SK-N-SH (cell line): ENCODE measurements at places on chromosomes 2 and 18.
A peak's percentile ranks its signal among the peaks of the same experiment; 100 is the strongest.

- DNase-seq, result no peak
Observed at GRCh38 chr18:59231114-59231513, 11.2 kb downstream of the GRP start.

DNA sequence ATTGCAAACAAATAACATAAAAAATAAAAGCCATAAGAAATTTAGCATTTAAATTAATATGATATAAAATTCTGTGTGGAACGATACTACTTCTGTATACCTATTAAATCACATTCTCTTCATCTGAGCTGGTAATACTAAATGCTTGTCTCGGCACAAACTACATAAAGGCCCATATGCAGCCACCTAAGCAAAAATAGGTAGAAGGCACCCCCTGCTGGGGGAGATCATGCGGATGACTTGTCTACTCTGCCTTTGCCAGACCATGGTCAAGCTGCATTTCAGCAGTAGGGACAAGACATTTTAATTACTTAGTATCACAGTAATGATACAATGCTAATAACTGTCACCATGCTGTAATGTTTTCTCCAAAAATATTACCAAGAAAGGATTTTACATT, 108.0 kb downstream of the CDH19 start:
- DNase-seq, result peak; percentile 26

GRCh38 chr2:151945186-151945585, 117.0 kb upstream of the ARL5A start:
- DNase-seq, result no peak

DNA sequence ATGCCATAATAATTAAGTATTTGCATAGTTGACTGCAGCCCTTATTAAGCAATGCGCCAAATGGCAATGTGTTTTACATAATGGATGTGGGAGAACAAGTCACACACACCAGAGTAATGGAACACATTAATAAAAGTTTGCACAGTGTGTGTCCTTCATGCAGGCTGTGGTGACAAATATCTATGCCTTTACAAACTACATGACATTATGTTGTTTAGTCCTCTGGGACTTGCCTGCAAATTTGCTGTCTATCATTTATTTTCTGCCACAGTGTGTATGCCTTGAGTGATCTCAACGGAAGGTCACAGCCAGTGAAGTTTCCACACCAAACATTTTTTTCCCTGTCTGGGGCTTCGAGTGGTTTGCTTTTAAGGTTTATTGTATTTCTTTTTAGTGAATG, 175.2 kb upstream of the TMEFF2 start:
- no peak for DNase-seq

GRCh38 chr2:200021449-200022114, 66.2 kb downstream of the MAIP1 start:
- no peak for DNase-seq

GRCh38 chr18:65347446-65347845, 403.4 kb upstream of the CDH7 start:
- no peak for DNase-seq

- DNase-seq, result no peak
Observed at GRCh38 chr2:104870100-104870975, 16.4 kb downstream of the POU3F3 start.

DNA sequence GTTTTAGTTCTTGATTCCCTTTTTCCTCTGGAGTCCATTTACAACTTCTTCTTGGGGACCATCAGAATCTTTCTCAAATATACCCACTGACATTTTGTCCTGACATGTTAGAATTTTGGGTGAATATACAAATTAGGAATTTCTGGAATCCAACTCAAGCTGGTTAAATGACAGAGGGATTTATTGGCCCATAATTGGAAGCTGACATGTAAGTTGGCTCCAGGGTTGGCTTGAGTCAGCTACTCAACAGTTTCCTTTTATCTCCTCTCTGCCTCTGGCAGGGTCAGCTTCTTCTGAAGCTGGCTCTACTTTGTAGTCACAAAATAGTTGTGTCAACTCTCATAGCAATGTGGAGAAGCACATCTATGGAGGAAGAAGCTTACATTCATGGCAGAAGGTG, 36.6 kb upstream of the PPP1R1C start:
- DNase-seq, result no peak

DNA sequence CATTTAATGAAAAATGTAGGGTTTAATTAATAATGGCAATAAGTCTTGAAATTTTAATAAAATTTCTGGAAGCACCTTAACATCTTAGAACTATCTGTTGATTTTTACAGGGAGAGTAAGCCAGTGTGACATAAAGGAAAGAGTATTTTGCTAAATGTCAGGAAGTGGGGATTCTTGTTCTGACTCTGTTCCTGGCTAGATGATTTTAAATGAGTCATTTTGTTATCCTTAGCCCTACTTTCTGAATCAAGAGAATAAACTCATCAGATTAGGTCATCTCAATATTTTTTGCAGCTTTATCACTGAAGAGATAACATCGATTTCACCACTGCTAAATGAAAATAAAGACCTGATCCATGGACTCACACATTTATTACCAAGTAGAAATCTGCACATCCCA, 377.5 kb upstream of the CYRIA start:
- no peak for DNase-seq

DNA sequence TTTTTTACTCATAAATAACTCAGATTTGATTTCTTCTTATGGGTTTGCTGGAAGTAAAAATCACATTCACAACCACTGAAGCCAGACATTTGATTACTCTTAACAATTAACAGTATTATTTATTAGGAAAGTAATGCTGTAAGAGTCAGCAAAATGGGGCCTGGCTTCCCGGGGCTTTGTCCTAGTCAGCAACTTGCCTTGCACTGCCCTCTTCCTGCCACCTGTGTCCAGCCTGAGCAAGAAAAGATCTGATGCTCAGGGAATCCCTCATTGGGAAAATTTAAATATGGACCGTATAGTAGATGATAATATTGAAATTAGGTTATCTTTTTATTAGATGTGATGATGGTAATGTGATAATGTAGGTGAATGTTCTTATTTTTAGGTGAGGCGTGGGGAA, 30.8 kb upstream of the ACYP2 start:
- no peak for DNase-seq

GRCh38 chr2:215958257-215958656, 55.1 kb downstream of the MREG start:
- DNase-seq, result no peak

- no peak for DNase-seq
Observed at GRCh38 chr2:190800528-190800927, 80.1 kb upstream of the GLS start.

DNA sequence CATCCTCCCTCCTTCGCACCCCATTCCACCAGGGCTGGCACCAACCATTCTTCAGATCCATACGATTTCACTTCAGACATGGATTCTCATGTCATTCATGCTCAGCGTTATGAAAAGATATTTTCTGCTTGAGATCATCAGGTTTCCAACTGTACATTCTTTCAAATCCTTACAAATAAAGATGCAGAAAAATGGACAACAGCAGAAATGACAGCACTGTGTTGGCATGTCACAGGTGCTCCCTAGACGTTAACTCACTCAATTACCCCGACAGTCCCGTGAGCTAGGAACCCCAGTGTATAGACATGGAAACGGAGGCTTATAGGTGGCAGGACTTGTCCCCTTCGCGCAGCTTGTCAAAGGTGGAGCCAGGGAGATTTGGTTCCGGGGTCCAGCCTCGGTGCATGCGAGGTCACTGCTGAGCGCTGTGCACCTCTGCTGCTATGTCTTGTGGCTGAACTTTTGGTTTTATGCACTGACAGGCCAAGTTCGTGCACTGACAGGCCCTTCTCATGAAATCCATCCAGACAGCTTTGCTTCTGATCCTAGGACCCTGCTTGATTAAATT, 17.7 kb downstream of the FHL2 start:
- no peak for DNase-seq

DNA sequence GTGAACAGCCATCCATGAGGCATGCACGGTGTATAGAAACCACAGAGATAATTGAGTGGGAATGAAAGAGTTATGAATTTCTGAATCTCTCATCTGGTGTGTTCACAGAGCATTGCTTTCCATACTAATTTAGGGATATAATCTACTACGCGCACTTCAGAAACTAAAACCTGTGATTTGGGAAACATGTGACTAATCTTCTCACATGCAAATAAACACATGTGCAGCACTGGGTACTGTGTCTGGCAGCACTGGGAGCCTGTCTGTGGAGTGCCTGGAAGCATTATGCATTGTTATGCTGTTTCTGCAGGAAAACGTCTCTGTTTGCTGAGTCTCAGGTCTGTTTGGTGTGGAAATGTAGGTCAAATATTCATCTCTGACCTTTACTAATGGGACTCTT, 287.3 kb downstream of the CMPK2 start:
- no peak for DNase-seq

DNA sequence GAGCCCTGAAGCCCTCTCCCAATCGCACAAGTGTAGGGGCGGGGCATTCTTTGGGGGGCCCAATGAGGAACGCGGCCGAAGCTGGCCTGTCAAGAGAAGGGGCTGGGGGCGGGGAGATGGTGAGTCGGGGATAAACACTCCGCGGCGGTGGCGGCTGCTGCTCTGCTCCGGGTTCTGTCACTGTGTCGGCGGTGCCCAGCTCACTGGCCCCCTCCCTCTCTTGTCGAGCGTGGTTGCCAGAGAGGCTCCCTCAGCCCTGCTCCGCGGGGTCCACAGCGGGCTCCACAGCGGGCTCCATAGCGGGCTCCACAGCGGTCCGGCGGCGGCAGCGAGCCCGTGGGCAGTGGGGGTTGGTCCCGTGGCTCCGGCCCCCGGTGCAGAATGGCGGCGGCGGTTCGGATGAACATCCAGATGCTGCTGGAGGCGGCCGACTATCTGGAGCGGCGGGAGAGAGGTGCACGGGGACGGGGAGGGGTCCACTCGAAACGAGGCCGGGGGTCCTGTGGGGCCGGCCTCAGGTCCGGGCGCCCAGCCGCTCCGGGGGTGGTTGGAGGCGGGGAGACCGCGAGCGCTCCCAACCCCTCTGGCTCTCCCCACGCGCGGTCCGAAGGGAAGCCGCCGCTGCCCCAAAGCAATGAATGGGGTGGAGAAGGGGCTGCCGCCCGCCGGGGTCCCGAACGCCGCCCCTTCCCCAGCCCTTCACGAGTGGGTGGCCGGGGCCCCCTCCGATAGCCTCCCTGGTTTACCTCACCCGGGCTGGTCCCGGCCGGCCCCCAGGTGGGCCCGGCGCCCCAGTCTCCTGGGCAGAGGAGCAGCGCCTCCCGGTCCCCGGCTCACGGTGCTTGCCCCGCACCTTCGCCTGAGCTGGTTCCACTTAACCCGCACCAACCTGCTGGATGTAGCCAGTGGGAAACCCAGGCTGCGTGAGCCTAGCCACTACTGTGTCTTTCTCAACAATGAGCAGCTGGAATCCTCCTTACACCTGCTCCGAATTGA, at the start of gene MXD1:
TSS of gene MXD1 (plus strand) at position 160 of the 996 bp plus-strand sequence. CDS start at position 382, 222 bp downstream.
- DNase-seq, result peak; percentile 97

GRCh38 chr18:46833899-46834298, 77.0 kb upstream of the ST8SIA5 start:
- DNase-seq, result no peak

GRCh38 chr2:19111354-19111753, 247.1 kb downstream of the OSR1 start:
- DNase-seq, result no peak

DNA sequence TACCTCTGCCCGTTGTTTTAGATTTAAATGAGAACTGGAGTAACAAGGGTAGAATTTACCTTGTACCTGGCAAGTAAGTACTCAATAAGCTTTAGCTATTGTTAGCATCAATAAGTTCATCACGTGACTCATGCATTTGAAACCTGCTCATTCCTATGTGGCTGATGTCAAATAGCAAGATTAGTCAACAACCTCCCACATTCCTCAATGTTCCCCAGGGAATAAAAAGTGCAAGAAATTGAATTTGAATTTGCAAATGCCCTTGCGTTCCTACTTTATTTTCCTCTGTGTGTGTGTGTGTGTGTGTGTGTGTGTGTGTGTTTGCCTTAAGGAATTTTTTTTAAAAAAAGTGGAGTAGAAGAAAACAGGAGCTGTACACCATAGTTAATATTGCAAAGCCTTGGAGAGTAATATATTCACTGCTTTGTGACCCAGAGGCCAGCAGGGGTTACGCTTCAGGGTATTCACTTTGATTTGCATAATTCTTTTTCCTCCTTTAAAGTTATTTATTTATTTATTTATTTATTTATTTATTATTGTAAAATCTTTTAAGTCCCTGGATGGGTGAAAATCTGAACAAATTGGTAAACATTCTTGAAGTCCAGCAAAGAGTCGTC, 43.9 kb upstream of the DNAH7 start:
- DNase-seq, result no peak

DNA sequence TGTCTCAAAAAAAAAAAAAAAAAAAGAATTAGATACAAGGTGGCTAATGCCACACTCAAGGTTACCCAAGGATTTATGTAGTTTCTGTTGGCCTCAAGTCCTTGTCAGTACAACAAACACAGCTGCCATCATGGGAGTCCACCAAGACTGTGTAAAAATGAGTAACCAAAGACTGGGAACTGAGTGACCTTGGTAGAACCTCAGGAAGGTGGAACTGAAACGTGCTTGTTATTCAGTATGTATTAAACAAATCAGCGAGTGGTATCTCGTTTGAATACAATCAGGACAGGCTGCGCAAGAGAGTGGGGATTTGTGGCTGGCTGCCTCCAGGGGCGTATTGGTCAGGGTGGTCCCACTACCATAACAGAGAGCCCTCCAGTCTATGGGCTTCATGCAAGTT, 1.6 kb upstream of the SFTPB start:
- no peak for DNase-seq

DNA sequence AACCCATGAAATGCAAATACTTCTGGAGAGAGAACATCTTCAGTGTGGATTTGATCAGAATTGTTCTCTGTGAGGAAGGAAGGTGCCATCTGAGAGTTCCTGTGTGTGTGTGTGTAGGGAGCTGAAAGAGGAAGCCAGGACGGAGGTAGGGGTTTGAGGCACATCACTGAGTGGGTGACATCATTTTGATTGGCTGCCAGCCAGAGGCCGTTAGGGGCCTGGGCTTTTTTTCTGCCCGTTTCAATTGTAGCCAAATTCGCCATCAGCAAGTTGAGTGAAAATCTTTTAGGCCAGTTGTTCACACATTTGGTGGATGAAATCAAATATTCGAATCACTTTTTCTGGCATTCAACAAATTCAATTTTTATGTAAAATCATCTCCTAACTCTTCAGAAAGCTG, 48.9 kb downstream of the TSN start:
- DNase-seq, result peak; percentile 85

- no peak for DNase-seq
Observed at GRCh38 chr2:8335801-8336200, 346.1 kb upstream of the ID2 start.

DNA sequence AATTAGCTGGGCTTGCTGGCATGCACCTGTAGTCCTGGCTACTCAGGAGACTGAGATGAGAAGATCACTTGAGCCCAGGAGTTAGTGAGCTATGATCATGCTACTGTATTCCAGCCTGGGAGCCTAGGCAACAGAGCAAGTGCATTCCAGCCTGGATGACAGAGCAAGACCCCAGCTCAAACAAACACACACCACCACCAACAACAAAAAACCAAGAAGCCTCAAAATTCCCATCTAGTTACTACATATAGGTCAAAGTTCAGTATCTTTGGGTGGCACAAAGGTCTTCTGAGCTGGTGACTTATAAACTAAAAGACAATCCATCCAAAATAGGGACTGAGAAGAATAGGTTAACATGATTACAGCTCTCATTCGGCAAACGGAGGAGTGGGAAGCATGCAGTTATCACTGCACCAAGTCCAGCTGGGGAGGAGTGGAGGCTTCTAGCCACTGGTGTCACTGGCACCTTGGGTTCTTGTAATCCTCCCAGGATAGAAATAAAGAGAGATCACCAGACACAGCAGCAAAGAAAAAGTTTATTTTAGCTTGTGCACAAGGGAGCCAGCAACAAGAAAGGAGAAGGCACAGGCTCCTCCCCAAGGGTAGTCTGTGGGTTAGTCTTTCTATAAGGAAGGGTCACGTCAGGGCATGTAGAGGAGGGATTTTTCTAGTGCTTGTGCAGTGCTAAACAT, 57.4 kb downstream of the SH2D6 start:
- DNase-seq, result no peak
